Activated B cell treated with CpG ODN at 0.5 μM for 24 hours (primary cell): ENCODE measurements at places on chromosomes 2 and 18. TPM values are rescaled to one million over a fixed set of nuclear protein-coding genes. Genes with fewer than 3 reads are reported as not detected.

The RNU2-63P gene
- 9.7 and 19.5 TPM in 2 replicates for total RNA-seq

The PCARE gene
- total RNA-seq = not detected in 2 replicates

The TUBB8B gene
- 0.22 TPM in 1 of 2 replicates, not detected in the other for total RNA-seq

The GRB14 gene
- total RNA-seq = 0.71 TPM in 1 of 2 replicates, not detected in the other

The AGXT gene
- total RNA-seq = not detected in 2 replicates

The NRP2 gene
- total RNA-seq = 8.1 and 10.2 TPM in 2 replicates

- H3K4me1 ChIP-seq = no peaks in the 10 kb centered on the region
- no peaks in the 10 kb centered on the region for H3K27me3 ChIP-seq
- DNase-seq = no peak
- H3K27ac ChIP-seq = no peak overlapping the region
- no peaks in the 10 kb centered on the region for H3K36me3 ChIP-seq
These were observed 207.4 kb downstream of the ARL6IP6 start for GRCh38 chr2:152925547-152926448.

DNA sequence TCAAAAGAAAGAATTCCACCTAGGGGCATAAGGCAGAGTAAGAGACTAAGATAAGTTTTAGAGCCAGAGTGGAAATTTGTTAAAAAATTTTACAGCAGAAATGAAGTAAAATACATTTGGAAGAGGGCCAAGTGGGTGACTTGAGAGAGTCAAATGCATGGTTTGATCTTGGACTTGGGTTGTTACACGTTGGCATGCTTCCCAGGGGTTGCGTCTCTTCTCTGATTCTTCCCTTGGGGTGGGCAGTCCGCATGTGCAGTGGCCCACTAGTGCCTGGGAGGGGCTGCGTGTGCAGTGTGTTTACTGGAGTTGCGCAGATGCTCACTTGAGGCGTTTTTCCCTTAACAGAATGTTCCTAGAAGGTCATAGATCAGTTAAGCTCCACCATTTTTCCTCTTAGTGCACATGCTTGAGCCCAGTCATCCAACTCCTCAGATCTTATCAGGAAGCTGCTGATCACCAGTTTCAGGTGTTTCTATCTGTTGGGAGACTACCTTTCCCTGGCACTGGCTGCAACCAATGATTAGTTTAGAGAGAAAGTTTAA, 13.1 kb downstream of the SEH1L start:
- H3K4me1 ChIP-seq = peaks cover 1% of the 10 kb centered on the region
- H3K4me3 ChIP-seq = no peak overlapping the region
- H3K36me3 ChIP-seq = peaks cover 55% of the 10 kb centered on the region
- no peaks in the 10 kb centered on the region for H3K27me3 ChIP-seq
- no peak for DNase-seq

- H3K4me1 ChIP-seq = no peaks in the 10 kb centered on the region
- no peak overlapping the region for H3K27ac ChIP-seq
- DNase-seq = no peak
- H3K27me3 ChIP-seq = peaks cover 3% of the 10 kb centered on the region
These were observed 23.4 kb upstream of the CERS6 start for GRCh38 chr2:168432565-168433186.

GRCh38 chr18:45163871-45164270, 451.4 kb upstream of the SLC14A2 start:
- no peaks in the 10 kb centered on the region for H3K36me3 ChIP-seq
- H3K4me1 ChIP-seq = peaks cover 11% of the 10 kb centered on the region

DNA sequence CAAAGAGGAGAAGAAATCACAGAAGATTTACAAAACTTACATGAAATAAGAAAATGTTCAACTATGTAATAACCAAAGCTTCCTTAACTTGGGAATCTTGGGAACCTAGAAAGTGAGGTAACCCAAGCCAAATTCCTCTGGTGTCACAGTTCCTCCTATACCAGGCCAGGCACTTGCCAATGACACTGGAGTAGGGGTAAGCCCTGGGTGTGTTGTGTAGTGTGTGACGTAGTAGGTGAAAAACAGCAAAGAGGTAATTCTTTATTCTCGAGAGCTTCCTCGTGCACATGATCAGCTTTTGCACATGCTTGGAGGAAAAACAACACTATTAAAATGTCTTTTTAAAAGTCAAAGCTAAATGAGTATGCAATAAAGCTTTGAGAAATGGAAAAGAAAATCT, 118.0 kb downstream of the METTL8 start:
- peaks cover 47% of the 10 kb centered on the region for H3K4me1 ChIP-seq
- H3K4me3 ChIP-seq = no peak overlapping the region
- H3K36me3 ChIP-seq = peaks cover 15% of the 10 kb centered on the region
- DNase-seq = no peak

DNA sequence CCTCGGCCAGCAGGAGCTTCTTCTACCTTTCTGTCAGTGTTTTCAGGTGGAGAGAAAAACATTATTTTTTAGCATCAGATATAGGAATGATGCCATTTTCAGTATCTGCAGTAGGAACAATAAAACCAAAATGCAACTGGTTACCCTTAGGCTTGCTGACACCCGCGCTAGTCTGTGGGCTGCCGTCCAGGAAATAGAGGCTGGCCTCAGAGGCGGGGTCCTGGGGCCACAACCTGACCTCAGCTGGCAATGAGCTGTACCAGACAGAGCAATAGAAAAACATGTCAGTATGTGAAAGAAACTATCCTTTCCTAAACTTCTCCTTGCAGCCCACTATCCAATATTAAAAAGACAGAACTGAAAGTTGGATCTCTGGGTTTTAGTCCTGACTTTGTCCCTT, 4.6 kb upstream of the ST6GAL2 start:
- no peaks in the 10 kb centered on the region for H3K36me3 ChIP-seq
- H3K4me1 ChIP-seq = no peaks in the 10 kb centered on the region
- H3K27ac ChIP-seq = no peak overlapping the region
- DNase-seq = no peak
- peaks cover 8% of the 10 kb centered on the region for H3K27me3 ChIP-seq

GRCh38 chr2:34670482-34670881, 1071.4 kb upstream of the FAM98A start:
- H3K4me1 ChIP-seq = no peaks in the 10 kb centered on the region
- no peak overlapping the region for H3K27ac ChIP-seq
- no peak overlapping the region for H3K4me3 ChIP-seq
- DNase-seq = no peak
- no peaks in the 10 kb centered on the region for H3K27me3 ChIP-seq

DNA sequence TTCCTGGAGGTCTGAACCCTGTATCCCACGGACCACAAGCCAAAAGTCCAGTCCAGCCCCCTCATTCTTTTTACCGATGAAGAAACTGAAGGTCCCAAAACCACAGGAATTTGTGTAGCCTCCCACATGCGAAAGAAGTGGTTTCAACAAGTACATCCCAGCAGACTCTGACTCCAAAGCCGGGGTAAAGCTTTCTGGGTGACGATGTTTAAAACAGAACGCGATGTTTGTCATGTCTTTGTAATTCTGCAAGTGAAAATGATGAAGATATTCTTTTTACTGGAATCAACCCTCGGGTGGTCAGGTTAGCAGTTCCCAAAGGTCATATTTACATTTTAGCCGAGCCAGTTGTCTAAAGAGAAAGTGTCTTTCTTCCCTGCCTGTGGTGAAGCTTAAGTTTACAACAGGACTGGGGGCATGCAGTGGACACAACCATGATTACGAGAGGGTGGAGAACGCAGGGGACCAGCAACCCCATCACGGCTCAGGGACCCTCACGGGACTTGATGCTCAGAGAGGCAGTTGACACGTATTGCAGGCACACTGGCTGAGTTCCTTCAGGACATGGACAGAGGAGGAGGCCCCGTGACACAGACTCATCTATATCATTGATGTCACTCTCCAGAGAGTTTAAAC, 17.8 kb upstream of the TMEM131 start:
- H3K36me3 ChIP-seq = no peaks in the 10 kb centered on the region
- H3K4me3 ChIP-seq = peak overlapping the region; percentile 68
- peaks cover 74% of the 10 kb centered on the region for H3K4me1 ChIP-seq
- DNase-seq = no peak
- H3K27ac ChIP-seq = peak overlapping the region; percentile 82
- H3K27me3 ChIP-seq = no peaks in the 10 kb centered on the region

DNA sequence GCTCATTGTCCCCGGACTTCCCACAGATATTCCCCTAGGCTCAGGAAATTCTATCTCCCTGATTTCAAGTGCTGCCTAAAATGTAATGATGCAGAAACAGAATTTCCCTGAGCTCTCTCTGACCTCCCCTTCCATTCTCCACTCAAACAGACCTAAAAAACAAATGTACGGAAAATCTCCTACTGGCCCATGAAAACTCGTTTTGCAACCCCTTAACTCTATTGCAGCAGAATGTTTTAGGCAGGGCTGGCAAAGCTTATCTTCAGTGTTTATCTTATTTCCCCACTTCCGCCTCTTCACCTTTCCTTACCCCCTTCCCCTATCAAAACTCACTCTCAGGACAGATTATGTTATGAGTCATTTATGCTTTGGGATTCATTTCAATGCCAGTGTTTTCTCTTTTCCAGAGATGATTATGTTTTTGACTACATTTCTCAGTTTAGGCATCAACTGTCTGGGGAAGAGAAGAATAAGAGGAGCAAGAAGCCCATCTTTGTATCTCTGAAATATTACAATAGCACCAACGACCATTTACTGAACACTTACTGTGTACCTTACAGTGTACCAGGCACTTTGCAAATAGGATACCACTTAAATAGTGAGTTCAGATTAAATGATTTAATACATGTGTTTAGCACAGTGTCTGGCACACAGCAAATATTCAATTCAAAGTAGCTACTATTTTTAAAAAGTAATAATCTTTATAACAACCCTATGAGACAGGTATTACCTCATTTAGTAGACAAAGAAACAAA, 53.9 kb upstream of the STPG4 start:
- peaks cover 4% of the 10 kb centered on the region for H3K27me3 ChIP-seq
- H3K4me1 ChIP-seq = no peaks in the 10 kb centered on the region
- H3K27ac ChIP-seq = no peak overlapping the region
- H3K4me3 ChIP-seq = no peak overlapping the region
- no peaks in the 10 kb centered on the region for H3K36me3 ChIP-seq
- no peak for DNase-seq

GRCh38 chr2:15507061-15507460, 54.1 kb downstream of the NBAS start:
- DNase-seq = no peak
- no peak overlapping the region for H3K27ac ChIP-seq
- H3K36me3 ChIP-seq = peaks cover 74% of the 10 kb centered on the region
- no peaks in the 10 kb centered on the region for H3K27me3 ChIP-seq

GRCh38 chr2:200042102-200042735, 86.8 kb downstream of the MAIP1 start:
- H3K27me3 ChIP-seq = no peaks in the 10 kb centered on the region
- no peak overlapping the region for H3K27ac ChIP-seq
- no peaks in the 10 kb centered on the region for H3K4me1 ChIP-seq
- H3K36me3 ChIP-seq = no peaks in the 10 kb centered on the region
- DNase-seq = no peak

GRCh38 chr2:7973801-7974480, 707.9 kb upstream of the ID2 start:
- no peak for DNase-seq
- H3K36me3 ChIP-seq = no peaks in the 10 kb centered on the region
- H3K4me1 ChIP-seq = no peaks in the 10 kb centered on the region
- H3K27me3 ChIP-seq = peaks cover 4% of the 10 kb centered on the region
- H3K4me3 ChIP-seq = no peak overlapping the region

- H3K36me3 ChIP-seq = no peaks in the 10 kb centered on the region
- no peak overlapping the region for H3K27ac ChIP-seq
- no peak overlapping the region for H3K4me3 ChIP-seq
- H3K27me3 ChIP-seq = no peaks in the 10 kb centered on the region
These were observed 312.2 kb upstream of the SMIM21 start for GRCh38 chr18:75739682-75740081.

GRCh38 chr2:219252900-219253752, at the start of gene TUBA4B:
Gene TUBA4B (plus strand): TSS chr2:219253243. CDS start chr2:219253408, 165 bp downstream.
- peaks cover 48% of the 10 kb centered on the region for H3K36me3 ChIP-seq
- DNase-seq = peak; percentile 42
- H3K4me1 ChIP-seq = peaks cover 61% of the 10 kb centered on the region
- peak within 1 kb of the TSS; percentile 98 for H3K27ac ChIP-seq
- peak within 1 kb of the TSS; percentile 82 for H3K4me3 ChIP-seq
- H3K27me3 ChIP-seq = no peaks in the 10 kb centered on the region

DNA sequence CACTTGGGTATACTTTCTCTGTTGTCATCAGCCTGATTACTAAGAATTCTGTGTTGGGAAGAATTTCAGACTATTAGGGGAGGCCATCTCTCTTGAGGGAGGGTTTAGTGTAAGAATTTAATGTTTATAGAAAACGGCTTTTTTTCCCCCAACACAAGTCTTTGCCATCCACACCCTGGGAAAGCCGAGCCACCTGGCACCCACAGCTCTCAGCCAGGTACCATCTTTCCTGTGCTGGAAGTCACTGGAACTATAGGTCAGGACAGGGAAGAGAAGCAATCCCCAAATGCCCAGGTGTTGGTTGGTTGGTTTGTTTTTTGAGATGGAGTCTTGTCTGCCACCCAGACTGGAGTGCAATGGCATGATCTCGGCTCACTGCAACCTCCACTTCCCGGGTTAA, 155.1 kb downstream of the SMAD7 start:
- peaks cover 33% of the 10 kb centered on the region for H3K4me1 ChIP-seq
- no peak overlapping the region for H3K4me3 ChIP-seq

GRCh38 chr18:35186291-35187034, 54.4 kb upstream of the ZNF397 start:
- peaks cover 4% of the 10 kb centered on the region for H3K4me1 ChIP-seq
- H3K36me3 ChIP-seq = no peaks in the 10 kb centered on the region
- DNase-seq = no peak
- no peak overlapping the region for H3K4me3 ChIP-seq
- H3K27me3 ChIP-seq = no peaks in the 10 kb centered on the region
